Activated CD8-positive, alpha-beta memory T cell treated with anti-CD3 and anti-CD28 coated beads for 1 hour (primary cell): ENCODE measurements at places on chromosomes 11 and 22.

- no peak for DNase-seq
Observed at GRCh38 chr22:20150381-20151275, at the start of gene CCDC188. CCDC188 (minus strand) TSS chr22:20151055; CDS start chr22:20150986, 69 bp downstream.

GRCh38 chr22:22897947-22898346 is 10.3 kb downstream of the IGLL5 start:
- DNase-seq: no peak

- DNase-seq: no peak
Observed at GRCh38 chr11:88275636-88276035, 61.9 kb downstream of the CTSC start.

- DNase-seq: no peak
Observed at GRCh38 chr11:70888061-70888460, 364.3 kb downstream of the SHANK2 start.

GRCh38 chr22:23243006-23243573 is 62.8 kb downstream of the BCR start:
- DNase-seq: peak; percentile 37

- no peak for DNase-seq
Observed at GRCh38 chr11:12415342-12415966, 38.1 kb downstream of the PARVA start.

DNA sequence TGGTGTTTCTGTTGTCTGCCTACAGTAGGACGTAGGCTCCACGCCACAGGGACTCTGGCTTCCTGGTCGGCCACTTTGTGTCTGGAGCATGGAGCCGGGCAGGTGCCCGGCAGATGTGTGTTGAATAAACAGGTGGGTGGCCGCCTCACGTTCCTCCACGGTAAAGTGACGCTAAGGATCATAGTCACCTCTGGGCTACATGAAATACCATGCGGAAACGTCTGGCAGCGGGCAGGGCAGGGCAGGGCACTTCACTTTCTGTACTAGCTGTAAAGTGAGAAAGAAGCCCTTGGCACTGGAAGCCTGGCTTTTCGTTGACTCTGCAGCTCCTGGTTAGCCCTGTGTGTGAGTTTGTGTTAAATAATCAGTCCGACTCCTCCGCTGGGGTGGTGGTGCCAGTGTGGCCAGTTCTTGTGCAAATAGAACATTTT is 52.4 kb downstream of the MCM5 start:
- DNase-seq: no peak

GRCh38 chr11:12087075-12088004 is 23.1 kb upstream of the MICAL2 start:
- no peak for DNase-seq

DNA sequence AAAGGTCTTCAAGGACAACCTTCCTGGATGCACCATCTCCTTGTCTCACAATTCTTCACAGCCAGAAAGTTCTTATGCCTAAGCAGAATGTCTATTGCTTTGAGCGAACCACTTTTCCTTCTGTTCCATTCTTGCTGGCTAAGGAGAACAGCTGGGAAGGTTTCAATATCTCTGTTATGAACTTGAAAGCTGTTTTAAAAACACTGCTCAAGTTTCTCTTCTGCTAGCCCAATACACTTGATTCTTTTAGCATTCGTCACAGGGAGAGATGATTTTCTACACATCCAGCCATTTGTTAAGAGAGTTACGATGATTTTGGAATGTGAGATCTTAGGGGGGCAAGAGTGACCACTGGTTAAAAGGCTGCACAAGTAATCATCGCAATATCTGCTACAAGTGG is 249.3 kb downstream of the KIRREL3 start:
- DNase-seq: no peak

GRCh38 chr22:39900306-39901227 is at the start of gene GRAP2:
GRAP2 (plus strand) TSS chr22:39901084; CDS start chr22:39947107, 46,023 bp downstream.
- DNase-seq: no peak

- DNase-seq: no peak
Observed at GRCh38 chr11:61089806-61090491, 12.3 kb upstream of the CD5 start.

GRCh38 chr11:27812341-27812740 is 112.1 kb upstream of the BDNF start:
- no peak for DNase-seq

GRCh38 chr11:21113876-21114275 is 444.5 kb downstream of the NELL1 start:
- DNase-seq: no peak

DNA sequence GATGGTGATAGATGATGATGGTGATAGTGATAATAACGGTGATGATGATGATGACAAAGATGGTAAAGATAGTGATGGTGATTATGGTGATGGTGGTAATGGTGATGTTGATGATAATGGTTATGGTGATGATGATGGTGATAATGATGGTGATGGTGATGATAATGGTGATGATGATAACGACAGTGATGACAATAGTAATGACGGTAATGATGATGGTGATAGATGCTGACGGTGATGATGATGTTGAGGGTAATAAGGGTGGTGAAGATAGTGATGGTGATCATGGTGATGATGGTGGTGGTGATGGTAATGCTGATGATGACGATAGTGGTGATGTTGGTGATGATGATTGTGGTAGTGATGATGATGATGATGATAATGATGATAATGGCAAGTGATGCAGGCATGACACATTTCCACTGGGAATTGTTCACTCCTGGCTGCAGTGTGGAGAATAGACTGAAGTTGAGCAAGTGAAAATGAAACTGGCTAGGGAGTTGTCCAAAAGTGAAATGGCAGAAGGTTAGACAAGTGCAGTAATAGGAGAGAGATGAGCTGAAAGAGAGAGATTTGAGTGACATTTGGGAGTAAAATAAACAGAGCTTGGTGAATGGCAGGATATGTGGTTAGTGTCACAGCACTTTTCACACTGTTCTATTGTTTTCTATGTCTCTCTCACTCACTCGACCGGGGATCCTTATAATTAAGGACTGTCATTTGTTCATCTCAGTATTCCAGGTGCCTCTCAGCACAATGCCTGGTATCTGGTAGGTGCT is 992.5 kb downstream of the OPCML start:
- no peak for DNase-seq

GRCh38 chr11:83222499-83222898 is 29.0 kb downstream of the ANKRD42 start:
- no peak for DNase-seq

DNA sequence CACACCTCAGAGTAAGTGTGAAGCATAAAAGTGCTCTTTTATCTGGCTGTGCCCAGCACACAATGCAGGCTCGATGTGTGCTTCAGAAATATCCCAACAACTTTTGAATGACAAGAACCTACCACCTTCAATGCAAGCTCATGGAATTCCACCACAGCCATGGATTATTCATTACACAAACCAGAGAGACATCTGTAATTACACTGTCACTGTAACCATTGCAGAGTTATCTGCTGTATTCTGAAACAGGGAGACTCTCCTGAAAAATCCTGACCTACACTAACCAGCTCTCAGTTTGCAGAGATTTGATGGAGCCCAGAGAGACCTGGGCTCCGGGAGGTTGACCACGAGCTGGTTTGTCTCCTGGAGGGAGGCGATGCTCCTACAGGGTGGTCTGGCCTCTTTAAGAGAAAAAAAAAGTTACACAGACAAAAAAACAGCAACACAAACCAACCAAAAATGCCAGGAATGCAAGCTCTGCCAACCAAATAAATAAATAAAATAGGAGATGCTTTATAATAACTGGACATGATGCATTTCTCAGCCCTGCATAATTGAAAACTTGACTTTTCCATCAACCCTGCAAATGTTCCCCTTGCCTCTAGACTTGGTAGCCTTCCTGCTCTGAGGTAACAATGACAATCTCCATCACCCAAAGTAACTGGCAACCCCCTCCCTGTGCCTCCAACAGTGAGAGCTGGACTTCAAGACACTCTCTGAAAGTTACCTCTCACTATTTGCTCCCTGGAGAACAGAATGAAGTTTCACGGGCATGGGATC is 69.7 kb downstream of the ETS1 start:
- DNase-seq: no peak

DNA sequence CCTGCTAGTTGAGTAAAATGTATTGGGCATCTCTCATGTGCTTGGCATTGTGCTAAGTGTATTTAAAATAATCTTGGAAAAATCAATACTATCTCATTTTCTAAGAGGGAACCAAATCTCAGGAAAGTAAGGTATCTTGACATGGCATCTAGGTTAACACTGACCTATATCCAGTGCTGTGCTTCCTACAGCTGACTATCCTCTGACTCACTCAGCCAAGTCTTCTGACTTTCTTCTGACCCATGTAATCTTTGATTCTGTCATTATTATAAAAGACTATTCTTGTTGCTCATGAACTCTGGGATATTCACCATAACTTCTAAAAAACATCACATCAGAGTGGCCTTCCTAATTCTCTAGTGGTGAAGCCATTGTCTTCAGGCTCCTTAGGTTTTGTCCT is 304.1 kb upstream of the TENM4 start:
- DNase-seq: no peak

DNA sequence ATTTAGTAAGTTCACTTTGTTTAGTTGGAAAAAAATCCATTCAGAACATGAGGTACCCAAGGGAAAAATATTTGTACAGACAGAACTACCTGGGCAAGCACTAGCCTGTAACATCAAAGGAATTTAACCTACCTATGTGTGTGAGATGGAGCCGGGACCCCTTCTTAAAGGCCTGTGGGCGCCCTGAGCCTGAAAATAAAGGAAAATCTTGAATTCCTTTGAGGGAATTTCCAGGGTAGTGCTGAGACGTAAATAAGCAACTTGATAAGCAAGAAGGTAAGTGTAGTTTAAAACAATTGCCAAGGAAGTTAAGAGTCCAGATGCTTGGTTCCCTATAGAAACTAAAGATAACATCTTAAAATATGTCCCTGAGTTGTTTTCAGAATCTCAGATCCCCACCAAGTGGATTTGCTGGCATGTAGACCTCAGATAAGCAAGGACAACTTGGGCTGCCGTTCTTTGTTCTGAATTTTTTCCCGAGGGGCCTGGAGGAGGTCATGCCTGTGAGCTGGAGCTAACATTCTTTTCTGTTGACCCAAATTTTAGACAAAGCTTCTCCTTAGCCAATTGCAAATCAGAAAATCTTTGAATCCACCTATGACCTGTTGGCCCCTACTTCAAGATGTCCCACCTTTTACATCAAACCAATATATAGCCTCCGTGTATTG is 31.0 kb downstream of the MED17 start:
- no peak for DNase-seq

DNA sequence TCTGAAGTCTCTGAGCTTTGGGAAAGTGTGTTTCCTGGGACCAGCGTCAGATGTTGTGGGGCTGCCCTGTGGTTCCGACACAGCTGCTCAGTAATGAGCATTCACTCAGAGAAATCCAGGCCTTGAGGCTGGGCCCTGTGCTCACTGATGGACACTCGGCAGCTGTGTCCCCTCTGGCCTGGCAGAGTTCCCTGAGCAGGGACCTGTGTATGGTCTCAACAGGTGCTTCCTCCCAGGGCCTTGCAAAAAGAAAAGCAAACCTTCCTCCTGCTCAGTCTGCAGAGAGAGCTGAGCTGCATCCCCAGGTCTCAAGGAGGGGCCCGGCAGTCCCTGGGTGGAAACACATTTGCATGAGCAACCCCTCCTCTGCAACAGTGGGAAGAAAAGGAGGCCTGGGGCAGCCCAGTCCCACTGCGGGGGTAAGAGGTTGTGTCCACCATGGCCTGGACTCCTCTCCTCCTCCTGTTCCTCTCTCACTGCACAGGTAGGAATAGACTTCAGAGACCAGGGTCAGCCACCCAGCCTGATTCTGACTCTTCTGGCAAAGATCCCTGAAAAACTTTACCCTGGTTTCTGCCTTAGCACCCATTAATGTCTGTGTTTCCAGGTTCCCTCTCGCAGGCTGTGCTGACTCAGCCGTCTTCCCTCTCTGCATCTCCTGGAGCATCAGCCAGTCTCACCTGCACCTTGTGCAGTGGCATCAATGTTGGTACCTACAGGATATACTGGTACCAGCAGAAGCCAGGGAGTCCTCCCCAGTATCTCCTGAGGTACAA is 131.2 kb downstream of the VPREB1 start:
- no peak for DNase-seq
